Fibroblast of villous mesenchyme (primary cell): ENCODE measurements at places on chromosomes 3 and 15. TPM values are rescaled to one million over a fixed set of nuclear protein-coding genes. Genes with fewer than 3 reads are reported as not detected.

DNA sequence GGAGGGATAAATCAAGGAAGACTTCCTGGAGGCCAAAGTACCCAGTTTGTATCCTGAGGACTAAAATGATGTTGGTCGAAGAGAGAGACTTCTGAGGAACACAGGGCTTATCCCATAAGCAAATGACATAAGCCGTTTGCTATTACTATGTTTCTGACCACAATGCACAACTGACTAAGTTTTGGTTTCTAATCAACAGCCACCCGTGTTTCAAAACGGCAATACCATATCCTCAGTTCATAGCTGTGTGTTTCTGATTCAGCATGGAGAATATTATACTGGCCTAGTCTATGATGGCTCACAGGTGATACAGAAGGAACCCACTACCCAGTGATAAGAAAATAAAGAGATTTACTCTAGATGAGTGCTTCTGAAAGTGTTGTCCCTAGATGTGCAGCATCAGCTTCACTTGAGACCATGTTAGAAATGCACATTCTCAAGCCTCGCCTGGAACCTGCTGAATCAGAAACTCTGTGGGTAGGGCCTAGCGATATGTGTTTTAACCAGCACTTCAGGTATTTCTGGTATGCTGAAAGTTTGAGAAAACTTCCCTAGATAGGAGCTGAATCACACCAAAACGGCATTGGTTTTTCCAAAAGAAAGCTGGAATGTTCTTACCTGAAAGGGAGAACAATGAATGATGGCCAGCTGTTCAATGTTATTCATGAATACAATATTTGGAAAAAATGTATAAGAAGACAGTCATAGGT, 639.7 kb upstream of the NR2F2 start:
- no peak for DNase-seq

DNA sequence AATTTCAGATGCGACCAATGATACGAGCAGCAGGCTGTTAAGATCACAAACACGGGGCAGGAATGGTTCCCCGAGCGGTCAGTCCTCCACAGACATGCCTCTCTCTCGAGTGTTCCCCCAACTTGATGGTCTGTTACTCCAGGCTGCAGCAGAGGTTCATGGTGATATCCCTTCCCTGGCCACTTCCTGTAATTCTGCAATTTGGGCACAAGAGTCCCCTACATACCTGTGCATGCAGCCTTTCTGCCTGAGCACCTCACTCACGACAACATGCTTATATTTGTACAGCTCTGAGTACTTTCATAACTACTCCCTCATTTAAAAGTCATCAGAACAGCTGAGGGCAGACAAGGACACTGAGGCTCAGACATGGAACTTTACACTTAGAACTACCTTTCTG, 408.1 kb upstream of the NR2F2 start:
- DNase-seq, result no peak

GRCh38 chr3:107432013-107432515, 54.8 kb downstream of the CCDC54 start:
- DNase-seq, result peak; percentile 26

Gene CSPG5
- 0.32 and 0.43 TPM in 2 replicates for total RNA-seq

DNA sequence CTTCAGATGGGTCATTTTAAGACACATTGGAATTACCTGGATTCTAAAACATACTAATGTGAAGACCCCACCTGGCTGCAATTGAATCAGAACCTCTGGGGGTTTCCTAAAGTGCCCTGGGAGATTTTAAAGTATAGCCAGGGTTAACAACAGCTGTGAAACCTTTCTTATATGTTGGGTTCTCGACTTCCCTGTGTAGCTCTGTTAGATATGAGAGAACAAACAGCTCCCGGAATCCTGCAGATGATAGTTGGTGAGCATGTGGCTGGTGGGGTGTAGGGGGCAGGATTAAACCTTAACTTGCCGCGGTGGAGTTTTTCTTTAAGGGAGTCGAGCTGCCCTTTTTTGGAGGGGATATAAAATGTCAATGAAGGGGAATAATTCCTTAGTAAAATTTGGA, 12.1 kb downstream of the PLCL2 start:
- no peak for DNase-seq

DNA sequence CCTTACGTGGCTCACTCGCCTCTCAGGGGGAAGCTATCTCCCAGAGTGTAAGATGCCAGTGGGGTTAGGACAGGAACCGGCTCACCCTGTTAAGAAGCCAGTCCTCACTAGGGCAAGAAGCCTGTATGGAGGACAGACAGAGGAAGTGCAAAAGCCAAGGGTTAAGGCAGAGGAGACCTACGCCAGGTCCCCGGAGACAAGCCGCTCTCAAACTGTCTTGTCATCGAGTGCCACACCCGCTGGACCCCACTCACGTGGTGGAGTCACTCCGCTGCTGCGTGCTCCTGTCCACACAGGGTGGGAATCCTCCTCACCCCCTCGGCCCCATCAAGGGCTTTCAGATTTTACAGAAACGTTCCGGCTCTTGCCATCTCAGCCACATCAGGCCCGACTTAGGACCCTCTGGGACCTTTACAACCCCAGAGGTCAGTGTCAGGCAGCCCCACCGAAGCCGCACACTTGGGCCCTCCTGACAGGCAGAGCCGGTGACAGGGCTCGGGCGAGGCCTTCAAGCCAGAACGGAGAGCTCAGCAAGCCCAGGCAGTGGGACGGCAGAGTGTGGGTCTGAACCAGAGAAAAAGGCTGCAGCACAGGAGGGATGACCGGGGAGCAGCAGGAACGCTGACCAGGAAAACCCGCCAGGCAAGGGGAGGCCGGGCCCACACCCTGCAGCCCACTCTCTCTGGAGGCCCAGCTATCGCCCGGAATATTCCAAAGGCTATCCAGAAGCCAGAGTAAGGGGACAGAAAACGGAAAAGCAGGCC, 61.7 kb downstream of the XXYLT1 start:
- peak; percentile 28 for DNase-seq

Gene SNTN
- not detected in 2 replicates for total RNA-seq

- peak; percentile 61 for DNase-seq
Measured at GRCh38 chr3:136396916-136397315, 146.8 kb downstream of the PCCB start.

Gene MYH15
- total RNA-seq, result under 0.01 TPM in 2 replicates

DNA sequence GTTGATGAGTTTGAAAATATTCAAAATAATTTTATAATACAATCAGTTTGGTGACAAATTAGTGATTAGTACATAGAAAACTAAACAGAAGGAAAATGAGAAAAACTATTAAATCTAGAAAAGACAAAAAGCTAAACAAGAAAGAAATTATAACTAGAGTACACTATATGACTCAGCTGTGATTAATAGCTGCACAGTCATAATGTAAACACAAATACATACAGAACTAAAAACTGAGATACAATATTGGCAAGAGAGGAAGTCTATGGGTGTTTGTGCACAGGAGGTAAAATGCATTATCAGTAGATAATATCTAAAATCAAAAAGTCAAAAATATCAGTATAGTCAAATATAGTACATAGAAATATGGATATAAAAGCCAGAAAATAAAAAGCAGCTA, 80.7 kb upstream of the PCSK6 start:
- no peak for DNase-seq

Gene OR4F6
- not detected in 2 replicates for total RNA-seq

DNA sequence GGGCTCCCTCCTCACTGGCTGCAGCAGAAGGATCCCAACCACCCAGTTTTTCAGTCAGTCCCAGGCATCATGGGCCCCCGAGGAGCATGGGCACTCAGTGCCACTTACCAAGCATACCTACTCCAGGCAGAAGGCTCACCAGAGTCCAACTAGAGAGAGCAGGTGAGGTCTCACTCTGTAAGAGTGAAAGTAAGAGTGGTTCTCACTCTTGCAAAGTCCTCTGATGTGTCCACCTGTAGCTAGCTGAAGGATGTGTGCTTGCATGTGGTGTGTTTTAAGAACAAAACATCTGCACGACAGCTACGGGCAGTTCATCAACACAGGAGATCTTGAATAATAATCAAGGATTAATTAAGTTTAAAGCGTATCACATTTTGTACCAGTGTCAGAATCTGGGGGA, 49.7 kb downstream of the CCK start:
- no peak for DNase-seq

GRCh38 chr15:76192715-76193114, 118.6 kb downstream of the ETFA start:
- no peak for DNase-seq

DNA sequence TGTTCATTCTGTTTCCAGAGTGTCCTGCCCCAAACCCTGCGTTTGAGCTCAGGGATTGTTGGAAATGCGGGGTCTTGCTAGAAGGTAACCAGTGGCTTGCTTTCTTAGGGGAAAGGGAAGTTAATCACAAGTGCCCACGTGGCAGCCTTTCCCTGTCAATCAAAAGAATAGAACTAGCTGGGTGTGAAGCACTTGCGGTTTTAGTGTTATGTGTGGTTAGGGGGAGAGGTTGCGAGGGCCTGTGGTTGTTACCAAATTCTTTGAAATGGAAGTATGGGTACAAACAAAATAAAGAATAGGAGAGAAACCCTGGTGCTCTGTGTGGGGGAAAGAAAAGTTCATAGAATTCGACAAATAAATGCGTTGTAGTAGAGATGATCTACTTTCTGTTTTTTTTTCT, 67.6 kb downstream of the FNDC3B start:
- no peak for DNase-seq

GRCh38 chr15:98904544-98904943, 103.0 kb downstream of the PGPEP1L start:
- DNase-seq, result peak; percentile 85

DNA sequence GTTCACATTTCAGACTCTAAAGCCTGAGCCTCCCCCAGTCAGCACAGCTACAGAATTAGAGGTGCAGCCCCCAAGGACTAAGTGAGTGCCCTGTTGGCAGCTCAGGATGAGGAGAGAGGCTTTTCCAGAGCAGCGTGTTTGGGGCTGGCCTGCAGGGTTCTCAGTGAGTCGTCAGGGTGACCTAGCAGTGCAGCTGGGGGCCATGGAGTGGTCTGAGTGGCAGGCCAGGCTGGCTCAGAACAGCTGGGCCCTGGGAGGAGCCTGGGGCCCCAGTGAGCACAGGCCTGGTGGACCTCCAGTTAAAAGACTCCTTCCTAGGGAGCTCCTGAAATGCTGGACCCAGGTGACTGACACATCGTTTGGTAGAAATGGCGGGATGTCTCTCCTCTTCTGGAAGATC, 108.3 kb downstream of the SLC49A4 start:
- no peak for DNase-seq

Gene SLC6A20
- not detected in 2 replicates for total RNA-seq

Gene ACKR2
- under 0.01 TPM in 1 of 2 replicates, not detected in the other for total RNA-seq

DNA sequence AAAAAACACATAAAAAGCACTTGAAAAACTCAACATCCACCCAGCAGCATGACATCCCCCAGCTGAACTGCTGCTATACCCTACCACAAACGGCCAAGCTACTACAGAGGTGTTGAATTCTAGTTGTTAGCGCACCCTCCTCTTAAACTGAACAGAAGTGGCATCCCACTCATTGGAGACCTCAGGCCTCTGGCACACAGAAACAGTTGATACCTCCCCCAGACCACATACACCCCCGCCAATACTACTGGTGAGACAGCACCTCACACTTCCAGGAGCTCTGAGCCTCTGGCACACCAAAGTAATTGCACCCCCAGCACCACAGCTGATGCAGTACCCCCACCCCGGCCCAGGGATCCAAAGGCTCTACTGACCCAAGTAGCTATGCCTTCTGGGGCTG, 190.2 kb downstream of the SCAPER start:
- DNase-seq, result no peak

DNA sequence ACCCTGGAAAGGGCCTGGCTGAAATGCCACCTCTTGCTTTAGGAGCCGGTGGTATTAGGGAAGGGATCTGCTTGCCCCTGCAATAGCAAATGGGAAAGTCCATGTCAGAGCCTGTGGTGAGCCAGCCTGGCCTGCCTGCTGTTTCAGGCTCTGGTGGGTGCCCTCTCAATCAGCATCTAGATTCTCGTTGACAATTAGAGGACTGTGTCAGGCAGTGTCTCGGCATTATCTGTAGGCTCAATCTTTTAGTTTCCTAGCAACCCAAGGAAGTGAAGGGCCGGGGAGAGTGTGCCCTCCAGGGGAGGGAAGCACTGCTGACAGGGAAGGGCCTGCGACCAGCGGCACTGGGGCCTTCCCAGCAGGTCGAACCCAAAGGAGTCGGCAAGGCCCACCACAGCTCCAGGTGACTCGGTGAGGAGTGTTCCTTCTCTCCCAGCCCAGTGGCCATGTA, 42.1 kb downstream of the TLE3 start:
- DNase-seq, result no peak

Gene CHRD
- 1.7 and 3.5 TPM in 2 replicates for total RNA-seq

DNA sequence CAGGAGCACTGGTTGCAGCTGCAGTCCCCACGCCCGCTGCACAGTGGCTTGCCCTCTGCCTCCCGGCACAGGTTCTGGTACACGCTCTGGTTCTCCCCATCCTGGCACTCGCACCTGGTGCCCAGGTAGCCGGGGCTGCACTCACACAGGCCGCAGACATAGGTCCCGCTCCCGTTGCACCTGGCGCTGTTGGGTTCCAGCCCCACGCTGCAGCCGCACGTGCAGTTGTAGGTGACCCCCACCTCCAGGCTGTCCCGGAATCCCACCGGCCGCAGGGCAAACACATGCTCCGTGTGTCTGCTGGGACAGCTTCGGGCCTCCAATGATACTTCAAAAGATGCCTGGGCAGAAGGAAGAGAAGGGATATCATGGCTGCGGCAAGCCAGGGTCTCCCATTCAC, 66.2 kb downstream of the UMPS start:
- DNase-seq, result no peak

DNA sequence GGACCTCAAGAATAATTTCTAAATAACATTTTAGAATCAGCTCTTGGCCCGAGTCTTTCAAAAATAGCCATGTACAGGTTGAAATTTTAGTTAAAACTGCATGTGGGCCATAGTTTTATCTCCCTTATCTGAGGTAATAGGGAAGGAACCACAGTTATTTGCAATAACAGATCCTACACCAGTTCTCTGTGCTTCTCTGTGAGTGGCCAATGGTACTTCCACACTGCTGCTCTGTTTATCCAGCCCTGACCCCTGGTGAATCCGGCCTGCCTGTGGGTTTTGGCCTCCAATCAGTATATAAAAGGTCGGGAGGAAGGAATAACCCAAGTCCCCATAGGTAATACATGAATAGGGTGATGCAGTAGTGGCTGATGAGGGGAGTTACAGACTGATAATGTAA, 48.0 kb upstream of the TNIK start:
- DNase-seq, result peak; percentile 70

DNA sequence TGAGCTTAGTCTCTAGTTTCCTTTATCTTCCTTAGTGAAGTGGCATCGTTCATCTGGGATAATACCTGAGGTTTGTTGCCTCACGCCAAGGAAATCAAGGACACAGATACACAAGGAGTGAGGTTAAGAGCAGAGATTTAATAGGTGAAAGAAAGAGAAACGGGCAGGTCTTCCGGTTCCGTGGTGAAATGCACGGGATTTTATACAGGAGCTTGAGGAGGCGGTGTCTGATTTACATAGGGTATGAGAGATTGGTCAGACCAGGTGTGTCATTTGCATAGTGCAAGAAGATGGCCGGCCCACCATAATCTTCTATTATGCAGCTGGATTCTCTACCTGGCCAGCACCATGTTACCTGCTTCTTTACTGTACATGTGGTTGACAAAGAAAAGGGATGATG, 17.2 kb downstream of the ARRDC4 start:
- no peak for DNase-seq

Gene NUP210
- total RNA-seq, result under 0.01 TPM in 1 of 2 replicates, not detected in the other
